ENCODE measurements at places on chromosomes 3 and 15.

DNA sequence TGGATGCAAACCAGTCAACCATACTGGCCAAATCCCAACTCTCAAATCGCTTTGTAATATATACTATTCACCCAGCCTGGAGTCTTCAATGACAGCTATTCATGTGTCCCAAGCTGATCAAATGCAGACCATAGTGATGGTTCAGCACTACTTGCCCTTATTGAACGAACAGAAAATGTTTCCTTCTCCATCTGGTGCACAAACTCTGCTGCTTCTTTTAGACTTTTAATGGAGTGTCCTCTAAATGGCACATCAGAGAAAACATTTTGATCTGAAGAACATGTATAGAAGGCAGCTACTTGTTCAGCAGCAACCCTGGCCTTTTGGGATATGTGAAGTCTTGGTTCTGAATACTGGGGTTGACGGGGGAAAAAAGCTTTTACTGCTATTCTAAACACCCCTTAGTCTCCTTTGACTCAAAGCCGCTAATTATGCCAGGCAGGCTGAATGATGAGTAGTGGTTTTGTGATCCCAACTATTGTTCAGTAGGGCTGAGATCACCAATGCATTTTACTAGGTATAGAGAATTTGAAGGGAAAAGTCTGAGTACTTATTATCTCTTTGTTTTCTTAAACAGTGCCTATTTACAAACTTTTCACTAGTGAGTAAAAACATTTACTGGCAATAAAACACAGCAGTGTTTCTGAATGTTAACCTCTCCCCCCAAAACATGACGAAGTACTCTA, 781.2 kb downstream of the ROBO1 start:
- DNase-seq, result no peak

DNA sequence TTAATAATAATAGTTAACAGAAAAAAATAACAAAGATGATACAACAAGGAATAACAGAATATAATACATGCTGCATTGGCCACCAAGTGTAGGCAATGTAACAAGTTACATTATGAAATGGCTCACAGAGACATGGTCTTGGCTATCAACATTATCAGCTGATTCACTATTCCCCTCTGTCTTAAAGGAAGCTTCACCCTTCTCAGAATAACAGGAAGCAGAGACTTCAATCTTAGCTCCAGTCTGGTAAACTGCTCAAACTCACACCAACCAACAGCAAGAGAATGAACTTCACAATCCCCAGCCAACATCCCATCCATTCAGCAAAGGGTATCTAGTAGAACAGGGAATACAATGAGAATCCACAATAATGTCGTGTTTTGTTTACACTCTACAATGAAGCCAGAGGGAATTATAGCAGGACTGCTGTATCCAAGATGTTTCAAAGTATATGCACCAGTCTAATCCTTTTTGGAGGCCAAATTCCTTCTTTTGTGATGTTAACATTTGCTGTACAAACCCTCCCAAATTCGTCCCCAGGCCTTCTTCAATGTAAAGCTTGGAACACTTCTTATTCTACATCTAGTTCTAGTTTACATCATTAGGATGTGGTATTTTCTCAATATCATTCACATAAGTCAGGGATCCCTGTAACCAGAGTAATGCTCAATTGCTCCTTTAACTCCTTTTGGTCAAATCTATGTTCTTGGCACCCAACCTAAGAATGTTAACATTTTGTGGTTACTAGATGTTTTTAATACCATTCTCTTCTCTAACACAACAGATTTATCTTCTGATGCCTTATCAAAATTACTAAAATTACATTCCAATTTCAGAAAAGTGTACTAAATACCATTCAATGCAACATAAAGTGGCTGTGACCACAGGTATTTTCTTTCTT, 52.4 kb upstream of the CMSS1 start:
- no peak for DNase-seq

- DNase-seq, result no peak
These were observed 11.3 kb downstream of the CYP19A1 start for GRCh38 chr15:51327081-51327480.

DNA sequence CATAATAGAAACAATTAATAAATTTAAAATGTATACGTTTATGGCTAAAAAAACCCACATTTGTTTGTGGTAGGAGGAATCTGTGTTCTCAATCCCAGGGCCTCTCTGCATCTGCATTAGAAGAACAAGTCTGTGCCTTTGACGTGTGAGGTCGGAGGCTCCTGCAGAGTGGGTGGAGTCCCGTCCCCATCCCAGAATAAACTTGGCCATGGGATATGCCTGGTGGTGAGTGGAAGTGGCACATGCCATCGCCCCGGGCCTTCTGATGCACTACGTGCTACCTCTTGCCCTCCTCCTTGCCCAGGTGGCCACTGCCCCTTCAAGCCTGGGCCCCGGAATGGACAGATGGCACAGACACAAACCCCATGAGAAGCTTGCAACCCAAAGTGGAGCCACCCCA, 131.1 kb upstream of the NSMCE3 start:
- no peak for DNase-seq

DNA sequence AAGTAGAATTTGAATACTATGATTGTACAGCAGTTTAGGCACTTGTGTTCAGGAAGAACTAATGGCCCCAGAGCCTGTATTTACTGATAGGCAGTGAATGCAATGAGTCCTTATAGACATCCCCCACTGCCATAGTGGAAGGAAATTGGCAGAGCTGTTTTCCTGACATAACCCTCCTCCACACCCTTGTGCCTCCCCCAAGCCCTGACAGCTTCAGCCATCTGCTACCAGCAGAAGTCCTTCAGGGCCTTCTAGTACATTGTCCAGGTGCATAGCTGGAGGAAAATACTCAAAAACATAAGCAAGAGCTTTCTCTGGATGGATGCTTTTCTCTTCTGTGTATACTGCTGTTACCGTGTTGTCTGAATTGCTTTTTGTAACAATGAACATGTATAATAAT, 20.6 kb downstream of the ARHGAP31 start:
- no peak for DNase-seq

- DNase-seq, result no peak
These were observed 63.2 kb downstream of the DLG1 start for GRCh38 chr3:197234947-197235914.

DNA sequence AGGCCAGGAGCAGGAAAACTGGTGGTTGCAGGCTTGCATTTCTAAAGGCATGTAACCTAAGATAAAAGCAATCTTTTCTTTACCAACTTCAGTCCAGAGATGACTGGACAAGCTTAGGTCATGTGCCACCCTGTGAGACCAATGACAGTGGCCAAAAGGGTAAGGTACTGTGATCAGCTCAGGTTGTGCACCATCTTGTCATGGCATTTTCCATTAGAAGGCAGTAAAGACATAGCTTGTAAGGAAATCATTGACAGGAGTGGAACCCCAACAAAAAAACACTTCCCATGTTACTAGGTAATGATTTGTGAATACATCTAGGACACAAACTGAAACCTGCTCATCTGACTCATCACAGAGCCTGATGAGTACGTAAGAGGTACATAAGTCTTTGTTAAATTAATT, 35.2 kb downstream of the SSR3 start:
- no peak for DNase-seq

- no peak for DNase-seq
These were observed 6.9 kb downstream of the MTMR10 start for GRCh38 chr15:30984542-30984941.

GRCh38 chr3:40187945-40188344, 121.6 kb upstream of the EIF1B start:
- DNase-seq, result no peak

DNA sequence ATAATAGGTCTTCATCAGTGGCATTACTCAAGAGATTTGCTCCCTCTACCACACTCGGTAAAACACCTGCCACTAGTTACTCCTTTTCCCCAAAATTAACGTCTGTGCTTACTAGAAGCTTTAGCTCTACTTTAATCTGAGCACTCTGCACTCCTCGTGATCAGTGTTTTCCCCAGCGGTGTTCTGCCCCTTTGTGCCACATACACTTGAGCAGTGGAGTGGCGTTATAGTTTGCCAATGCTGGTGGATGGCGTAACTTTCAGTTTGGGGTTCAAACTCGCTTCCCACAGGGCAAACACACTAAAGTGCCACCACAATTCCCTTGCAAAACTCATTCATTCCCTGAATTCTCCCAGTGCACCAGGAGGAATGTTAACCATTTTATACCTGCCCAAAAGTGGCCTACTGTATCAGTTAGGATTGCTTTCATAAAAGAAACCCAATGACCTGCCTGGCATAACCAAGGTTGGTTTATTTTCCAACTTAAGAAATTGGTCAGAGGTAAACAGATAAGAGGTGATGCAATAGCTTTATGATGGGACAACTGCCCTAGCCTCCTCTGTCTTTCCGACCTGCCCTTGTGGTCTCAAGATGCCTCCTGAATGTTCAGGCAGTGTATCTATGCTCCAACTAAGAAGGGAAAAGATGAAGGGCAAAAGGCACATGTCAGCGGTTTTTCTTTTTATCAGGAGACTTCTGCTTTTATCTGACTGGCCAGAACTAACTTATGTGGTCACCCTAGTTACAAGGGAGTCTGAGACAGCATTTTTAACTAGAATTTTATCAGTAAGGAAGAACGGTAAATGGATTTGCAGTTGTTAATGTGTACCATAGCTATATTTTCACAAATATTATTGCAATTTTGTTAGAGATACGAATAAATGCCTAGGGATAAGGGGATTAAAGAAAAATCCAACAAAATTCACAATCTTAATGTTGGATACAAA, 83.9 kb downstream of the FSIP1 start:
- no peak for DNase-seq

DNA sequence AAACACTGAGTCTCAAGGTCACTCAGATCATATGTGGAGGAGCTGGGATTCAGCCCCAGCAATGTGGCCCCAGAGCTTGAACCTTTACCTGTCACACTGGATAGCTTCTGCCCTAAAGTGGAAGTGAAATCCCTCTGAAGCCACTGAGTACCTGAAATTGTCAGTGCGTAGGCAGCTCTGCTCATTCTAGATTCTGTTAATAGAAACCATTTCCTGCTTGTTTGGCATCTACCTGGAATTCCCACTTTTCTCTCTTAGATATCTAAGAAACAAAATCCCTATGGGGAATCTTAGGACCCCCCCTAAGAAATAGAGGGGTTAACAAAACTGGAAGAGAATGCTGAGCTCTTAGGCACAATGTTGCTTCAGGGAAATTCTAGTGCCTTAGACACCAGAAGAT, 29.8 kb downstream of the FBXL22 start:
- DNase-seq, result no peak

Measured in stimulated activated CD4-positive, alpha-beta T cell treated with anti-CD3 and anti-CD28 coated beads, Interleukin-12 subunit alpha, Interleukin-12 subunit beta, amount 100 ng/mL, for 48 hours (primary cell).